ENCODE measurements at places on chromosomes 1 and 21.

DNA sequence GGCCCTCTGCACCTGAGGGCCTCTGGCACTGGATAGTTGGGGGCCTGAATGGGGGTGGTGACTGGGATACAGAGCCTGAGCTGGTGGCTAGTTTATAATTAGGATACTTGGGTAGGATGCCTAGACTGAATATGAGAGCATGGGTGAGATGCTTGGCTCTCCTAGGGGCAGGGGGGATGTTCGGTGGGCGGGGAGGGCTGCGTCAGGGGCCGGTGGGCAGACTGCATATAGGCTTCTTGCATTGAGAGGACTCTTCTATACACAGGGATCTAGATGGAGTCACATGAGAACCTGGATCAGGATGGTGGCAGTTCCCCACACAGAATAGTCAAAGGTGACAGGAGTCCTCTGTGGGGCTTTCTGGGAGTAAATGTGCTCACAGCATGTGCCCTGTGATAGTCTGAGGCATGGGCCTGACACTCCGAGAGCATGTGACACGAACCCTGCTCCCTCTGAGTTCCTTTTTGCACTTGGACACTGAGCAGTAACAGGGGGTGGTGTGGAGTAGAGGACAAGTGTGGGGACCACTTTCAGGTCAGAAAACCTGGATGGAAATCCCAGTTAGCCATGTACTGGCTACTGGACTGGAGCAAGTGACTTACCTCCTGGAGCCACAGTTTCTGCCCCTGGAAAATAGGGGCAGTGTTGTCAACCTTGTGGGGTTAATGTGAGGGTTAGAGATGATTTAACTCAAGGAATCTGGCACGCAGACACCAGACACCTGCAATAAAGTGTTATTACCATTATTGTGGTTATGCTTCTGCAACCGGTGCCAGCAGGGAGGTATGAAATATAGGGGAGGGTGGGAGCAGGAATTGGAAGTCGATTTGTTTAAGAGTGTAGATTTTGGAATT lies 2.2 kb downstream of the MAP7D1 start:
- no peak for DNase-seq

- peak; percentile 52 for DNase-seq
Observed at GRCh38 chr21:36125512-36126207, 9.2 kb upstream of the CBR3 start.

DNA sequence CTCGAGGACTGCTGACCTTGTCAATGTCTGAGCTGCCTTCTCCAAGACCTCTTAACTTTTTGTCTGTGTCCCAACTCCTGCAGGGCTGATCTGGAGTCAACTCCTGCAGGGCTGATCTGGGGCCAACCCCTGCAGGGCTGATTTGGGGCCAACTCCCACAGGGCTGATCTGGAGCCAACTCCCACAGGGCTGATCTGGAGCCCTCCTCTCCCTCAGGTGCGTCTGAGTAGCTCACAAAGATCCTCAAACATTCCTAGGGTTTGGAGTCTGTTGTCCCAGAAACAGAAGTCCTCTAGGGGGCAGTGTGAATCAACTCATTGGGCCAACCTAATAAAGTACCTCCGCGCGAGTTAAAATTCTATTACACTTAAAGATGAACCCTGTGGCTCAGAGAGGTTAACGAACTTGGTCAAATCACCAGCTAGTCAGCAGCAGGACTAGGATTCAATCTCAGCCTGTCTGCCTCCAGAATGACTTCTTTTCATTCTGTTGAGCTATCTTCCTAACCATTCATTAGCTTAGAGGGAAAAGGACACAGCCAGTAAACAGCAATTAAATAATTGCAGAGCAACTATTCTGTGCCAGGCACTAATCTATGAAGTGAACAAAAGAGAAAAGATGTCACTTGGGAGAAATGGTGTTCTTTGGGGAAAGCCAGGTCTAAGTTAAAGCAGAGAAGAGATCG lies 17.2 kb upstream of the RLF start:
- peak; percentile 26 for DNase-seq

GRCh38 chr1:39159224-39160036 lies 45.1 kb upstream of the MACF1 start:
- DNase-seq: no peak

GRCh38 chr1:9699361-9699760 lies 47.8 kb downstream of the PIK3CD start:
- no peak for DNase-seq

DNA sequence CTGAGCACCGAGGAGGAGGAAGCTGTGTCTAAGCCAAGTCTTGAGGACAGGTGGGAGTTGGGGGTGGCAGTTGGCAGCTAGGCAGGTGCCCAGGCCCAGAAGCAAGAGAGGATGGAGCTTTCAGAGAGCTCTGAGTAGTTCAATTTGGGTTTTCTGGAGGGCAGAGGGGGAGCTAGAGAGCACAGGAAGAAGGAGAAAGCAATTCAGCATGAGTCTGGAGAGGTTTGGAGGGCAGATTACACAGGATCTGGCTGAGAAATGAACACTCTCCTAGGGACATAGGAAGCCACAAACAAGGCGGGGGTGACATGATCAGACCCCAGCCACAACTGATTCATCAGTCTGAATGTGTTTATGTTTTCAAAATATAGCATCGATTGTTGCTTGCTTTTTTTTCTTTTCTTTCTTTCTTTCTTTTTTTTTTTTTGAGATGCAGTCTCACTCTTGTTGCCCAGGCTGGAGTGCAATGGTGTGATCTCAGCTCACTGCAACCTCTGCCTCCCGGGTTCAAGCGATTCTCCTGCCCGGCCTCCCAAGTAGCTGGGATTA lies 23.8 kb downstream of the PTPRF start:
- no peak for DNase-seq

DNA sequence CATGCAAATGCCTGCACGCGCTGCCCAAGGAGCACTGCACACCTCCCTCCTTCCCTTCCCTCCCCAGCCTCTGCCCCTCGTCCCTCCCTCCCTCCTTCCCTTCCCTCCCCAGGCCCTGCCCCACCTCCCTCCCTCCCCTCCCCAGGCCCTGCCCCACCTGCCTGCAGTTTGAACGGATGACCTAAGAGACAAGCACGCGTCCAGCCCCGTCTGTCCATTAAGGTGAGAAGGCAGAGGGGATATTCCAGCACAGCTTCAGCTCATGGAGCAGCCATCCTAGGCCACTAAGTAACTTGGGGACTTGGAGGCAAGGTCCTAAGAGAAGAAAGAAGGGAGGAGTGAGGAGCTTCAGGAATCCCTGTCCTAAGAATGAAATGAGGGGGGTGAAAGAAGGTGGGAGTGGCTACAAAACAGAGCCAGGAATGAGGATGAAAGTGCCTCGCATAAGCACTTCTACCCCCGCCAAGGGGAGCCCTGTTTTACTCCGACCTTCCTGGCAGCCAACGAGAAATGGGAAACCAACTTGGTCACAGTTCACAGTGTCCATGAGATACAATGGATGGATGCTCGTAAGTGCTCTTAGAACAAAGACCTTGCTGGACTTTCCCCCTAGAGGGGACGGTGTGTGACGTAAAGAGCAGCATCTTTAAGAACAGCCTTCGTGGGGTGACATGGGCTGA lies 21.3 kb upstream of the EFHD2 start:
- no peak for DNase-seq

DNA sequence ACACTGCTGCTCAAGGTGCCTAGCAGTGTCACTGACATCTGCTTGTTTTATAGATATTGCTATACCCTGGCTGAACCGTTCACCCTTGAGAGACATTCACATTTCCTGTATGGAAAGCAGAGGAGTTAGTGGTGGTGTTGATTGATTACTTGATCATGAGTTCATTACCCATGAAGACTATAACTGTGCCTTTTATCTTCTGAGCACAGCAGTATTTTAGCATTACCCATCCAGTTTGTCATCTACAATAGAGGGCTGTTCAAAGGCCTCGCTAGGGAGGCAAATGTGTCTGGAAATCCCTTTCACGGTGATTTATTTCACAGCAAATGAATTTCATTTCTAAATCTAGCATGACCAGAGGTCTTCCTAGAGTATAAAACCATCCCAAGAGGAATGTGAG lies 160.0 kb downstream of the DNM3 start:
- DNase-seq: no peak

- no peak for DNase-seq
Observed at GRCh38 chr1:76065270-76065669, 9.3 kb upstream of the ST6GALNAC3 start.

GRCh38 chr21:16797966-16798365 lies 714.9 kb upstream of the CXADR start:
- DNase-seq: no peak

DNA sequence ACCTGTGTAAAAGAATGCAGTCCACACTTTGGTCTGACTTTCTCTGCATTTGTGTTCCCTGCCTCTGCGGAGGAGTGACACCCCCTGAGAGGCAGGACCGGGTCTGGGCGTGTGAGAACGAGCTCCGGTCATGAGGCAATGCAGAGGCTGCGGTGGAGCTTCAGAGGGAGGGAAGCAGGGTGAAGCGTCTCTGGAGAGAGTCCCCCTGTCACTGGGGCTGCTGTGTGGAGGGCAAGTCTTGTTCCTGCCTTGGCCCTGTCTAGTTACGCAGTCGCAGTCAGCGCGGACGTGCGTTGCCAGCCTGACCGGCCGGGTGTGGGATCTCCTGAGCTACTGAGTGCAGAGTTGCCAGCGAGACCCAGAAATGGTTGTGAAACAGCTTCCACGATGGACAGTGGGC lies 48.5 kb downstream of the BACE2 start:
- no peak for DNase-seq

GRCh38 chr1:67312615-67313014 lies 4.9 kb downstream of the IL12RB2 start:
- DNase-seq: no peak

GRCh38 chr1:200346700-200347099 lies 63.1 kb downstream of the ZNF281 start:
- DNase-seq: no peak

GRCh38 chr1:85411567-85412305 lies 53.2 kb downstream of the DDAH1 start:
- no peak for DNase-seq

DNA sequence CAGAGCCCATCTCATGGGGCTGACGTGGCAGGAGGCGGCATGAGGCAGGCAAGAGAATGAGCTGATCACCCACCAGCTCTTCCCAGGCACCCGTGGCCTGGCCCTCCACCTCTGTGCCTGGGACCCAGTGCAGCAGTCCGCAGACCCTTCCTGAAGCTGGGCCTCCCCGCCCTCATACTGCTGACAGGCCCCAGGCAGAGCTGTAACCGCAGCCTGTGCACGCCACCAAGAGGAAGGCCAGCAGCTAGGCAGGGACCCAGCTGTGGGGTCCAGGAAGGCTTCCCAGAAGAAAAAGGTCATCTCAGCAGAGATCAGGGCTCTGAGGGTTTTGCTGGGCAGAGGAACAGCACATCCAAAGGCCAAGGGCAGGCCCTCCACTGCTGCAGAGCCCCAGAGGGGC lies 9.8 kb upstream of the MTFR1L start:
- no peak for DNase-seq

GRCh38 chr1:159756397-159756796 lies 24.4 kb upstream of the DUSP23 start:
- DNase-seq: no peak

- no peak for DNase-seq
Observed at GRCh38 chr1:28565726-28566125, 12.8 kb downstream of the TRNAU1AP start.

GRCh38 chr1:234842726-234843641 lies 233.0 kb upstream of the IRF2BP2 start:
- peak; percentile 62 for DNase-seq

DNA sequence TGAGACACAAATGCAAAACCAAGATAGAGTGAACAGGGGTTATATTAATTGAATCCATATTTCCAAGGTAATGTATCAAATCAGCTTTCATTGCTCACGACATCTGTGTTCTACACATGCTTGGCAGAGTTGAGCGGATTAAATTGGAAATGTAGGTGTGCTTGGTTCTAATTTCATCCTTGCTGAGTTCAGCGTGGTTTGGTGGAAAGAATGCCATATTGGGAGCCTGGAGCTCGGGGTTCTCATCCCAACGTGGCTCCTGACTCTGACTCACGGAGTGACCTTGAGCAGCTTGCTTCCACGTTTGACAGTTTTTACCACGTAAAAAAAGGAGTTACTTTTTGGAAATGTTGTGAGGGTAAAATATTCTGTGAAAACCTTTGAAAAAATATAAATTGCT lies 92.0 kb downstream of the MTR start:
- DNase-seq: no peak
